Frontal cortex (tissue), 4 donors: ENCODE measurements at places on chromosomes 2 and 18. TPM values are rescaled to one million over a fixed set of nuclear protein-coding genes. Genes with fewer than 3 reads are reported as not detected.

- no peak for DNase-seq
Observed at GRCh38 chr2:178845566-178846457, 38.6 kb upstream of the TTN start.

GRCh38 chr2:162056796-162057399 is 17.1 kb downstream of the DPP4 start:
- no peak for DNase-seq

DNA sequence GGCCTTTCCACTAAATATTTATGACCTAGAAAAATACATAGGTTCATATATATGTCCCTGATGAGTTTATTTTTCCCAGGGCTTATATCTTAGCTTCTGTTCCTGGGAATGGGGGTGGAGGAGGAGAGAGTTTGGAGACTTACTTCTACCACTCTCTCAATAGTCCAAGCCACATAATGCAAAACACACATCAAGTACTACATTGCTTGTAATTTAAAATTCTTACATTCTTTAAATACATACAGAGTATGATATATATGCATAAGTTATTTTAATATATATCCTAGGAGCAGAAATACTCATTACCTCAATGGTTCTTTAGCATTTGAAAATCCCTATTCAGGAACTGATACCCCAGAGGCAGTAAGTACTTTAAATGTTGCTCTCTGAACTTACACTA is 73.2 kb upstream of the MYL1 start:
- DNase-seq, result no peak

- no peak for DNase-seq
Observed at GRCh38 chr2:137202318-137202717, 437.0 kb downstream of the THSD7B start.

DNA sequence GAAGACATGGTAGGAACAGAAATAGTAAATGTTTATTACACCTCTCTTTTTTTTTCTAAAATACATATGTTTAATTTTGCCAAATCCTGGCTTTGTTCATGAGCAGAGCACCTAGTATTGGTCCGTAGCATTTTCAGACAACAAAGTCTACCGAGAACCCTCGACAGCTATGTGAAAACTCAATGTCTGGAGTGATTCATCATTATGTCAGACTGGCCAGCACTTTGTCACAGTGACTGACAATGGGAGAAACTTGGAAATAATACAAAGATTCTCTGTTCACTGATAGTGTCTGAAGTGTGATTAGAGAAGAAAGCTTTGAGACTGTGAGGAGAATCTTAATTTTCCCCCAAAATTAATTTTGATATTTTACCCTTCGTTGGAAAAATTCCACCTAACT is 143.0 kb downstream of the HNMT start:
- DNase-seq, result no peak

DNA sequence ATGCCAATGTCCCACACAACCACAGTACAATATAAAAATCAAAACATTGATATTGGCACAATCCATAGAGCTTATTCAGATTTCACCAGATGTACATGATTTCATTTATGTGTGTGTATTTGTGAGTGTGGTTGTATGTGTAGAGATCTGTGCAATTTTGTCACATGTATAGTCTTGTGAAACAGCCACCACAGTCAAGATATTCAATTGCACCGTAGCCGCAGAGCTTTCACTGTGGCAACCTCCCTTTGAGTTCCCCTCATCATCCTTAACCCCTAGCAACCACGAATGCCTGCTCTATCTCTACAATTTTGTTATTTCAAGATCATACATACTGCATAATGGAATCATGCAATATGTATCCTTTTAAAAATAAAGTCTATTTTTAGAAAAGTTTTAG is 391.3 kb downstream of the SETBP1 start:
- no peak for DNase-seq

GRCh38 chr2:79189465-79189864 is 29.9 kb upstream of the REG3A start:
- no peak for DNase-seq

DNA sequence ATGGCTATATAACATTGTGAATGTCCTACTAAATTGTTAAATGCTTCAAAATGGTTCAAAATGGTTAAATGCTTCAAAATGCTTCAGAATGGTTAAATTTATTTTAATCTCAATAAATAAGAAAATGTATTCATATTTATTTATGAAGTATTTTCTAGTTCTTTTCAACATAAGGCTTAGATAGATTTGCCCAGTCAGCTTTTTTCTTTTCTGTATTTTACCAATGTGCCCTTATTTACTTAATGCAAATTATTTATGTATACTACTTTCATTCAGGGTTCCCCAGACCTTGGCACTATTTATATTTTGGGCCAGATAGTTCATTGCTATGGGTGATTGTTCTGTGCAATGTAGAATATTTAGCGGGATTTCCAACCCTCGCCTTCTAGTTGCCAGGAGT is 546.7 kb downstream of the RIT2 start:
- no peak for DNase-seq

GRCh38 chr2:164773091-164773490 is 68.5 kb downstream of the COBLL1 start:
- no peak for DNase-seq

GRCh38 chr18:74281011-74281979 is 10.5 kb downstream of the CYB5A start:
- no peak for DNase-seq

GRCh38 chr18:3775996-3776395 is 326.0 kb downstream of the TGIF1 start:
- DNase-seq, result no peak

- DNase-seq, result no peak
Observed at GRCh38 chr18:23935804-23936203, 78.8 kb upstream of the TTC39C start.

DNA sequence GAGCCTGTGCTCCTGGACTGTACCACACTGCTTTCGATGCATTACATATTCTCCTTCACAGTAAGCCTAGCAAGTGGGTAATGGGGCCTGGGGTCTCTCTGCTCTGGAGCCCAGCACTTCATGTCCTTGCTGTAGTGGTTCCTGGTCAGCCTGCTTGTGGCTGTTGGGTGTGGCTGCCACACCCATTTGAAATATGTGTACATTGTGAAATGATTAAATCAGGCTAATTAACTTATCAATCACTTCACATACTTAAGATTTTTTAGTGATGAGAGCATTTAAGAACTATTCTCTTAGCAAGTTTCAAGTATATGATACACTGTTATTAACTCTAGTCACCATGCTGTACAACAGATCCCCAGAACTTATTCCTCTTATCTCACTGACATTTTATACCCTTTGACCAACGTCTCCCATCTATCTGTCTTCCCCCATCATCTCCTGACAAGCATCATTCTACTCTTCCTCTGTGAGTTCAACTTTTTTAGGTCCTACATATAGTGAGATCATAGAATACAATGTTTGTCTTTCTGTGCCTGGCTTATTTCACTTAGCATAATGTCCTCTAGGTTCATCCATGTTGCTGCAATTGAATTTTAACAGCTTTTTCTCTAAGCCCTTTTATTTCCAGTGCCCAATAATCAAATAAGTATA is 92.1 kb downstream of the LYPD6 start:
- DNase-seq, result no peak

DNA sequence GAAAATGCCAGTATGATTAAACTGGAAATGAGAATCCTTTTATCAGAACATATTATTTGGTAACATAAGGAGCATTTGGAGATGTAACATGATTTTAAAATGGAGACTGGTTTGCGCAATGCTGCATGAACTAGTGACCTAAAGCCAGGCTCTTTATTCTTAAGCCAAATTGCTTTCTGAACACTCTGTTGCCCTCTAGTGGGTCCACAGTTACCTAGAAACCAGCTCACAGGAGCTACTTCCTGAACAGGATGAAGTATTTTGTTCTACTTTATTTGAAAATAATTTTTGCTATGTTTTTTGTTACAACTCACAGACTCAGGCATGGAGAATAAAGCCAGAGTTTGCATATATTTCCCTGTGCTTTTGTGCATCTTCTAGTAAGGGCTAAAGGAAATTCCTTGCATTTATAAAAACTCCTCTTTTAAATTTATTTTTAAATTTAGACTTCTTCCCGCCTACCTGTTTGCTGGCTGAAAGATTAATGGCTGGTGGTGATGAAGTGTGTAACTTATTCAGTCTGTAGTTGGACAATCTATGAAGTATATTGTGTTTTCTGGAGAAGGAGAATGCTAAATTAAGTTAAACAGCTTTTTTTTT is 146.7 kb downstream of the PARD3B start:
- DNase-seq, result peak; percentile 5

GRCh38 chr18:70169747-70170146 is 35.7 kb downstream of the RTTN start:
- DNase-seq, result no peak

- DNase-seq, result no peak
Observed at GRCh38 chr2:133862400-133862977, 294.2 kb upstream of the NCKAP5 start.

GRCh38 chr2:201237486-201238123 is 22.7 kb upstream of the CASP8 start:
- no peak for DNase-seq

- no peak for DNase-seq
Observed at GRCh38 chr2:226063704-226064440, 664.4 kb downstream of the NYAP2 start.

- DNase-seq, result no peak
Observed at GRCh38 chr2:60408207-60408606, 145.2 kb downstream of the BCL11A start.

DNA sequence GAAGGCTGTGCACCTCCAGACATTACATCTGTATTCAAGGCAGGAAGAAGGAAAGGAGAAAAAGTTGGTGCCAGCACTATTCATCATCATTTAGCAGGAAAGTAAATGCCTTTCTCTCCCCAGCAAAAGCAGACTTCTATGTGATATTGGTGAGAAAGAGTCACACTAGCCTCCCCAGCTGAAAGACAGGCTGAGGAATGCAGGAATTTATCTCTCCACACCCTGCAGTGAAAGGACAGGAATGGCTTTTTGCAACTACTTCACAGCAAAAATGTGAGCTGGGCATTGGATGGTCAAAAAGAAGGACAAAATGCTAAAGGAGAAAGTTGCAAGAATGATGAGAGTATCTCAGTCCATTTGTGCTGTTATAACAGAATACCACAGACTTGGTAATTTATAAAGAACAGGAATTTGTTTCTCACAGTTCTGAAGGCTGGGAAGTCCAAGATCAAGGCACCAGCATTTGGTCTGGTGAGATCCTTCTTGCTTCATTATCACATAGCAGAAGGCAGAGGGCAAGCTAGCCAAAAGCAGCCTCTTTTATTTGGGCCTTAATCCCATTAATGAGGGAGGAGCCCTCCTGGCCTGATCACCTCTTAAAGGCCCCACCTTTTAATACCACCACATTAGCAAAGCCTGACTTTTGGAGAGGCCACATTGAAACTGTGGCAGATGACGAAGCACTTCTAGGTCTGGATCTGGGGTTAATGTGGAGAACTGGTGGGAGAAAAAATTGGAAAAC is 388.1 kb upstream of the SLC14A2 start:
- DNase-seq, result no peak

DNA sequence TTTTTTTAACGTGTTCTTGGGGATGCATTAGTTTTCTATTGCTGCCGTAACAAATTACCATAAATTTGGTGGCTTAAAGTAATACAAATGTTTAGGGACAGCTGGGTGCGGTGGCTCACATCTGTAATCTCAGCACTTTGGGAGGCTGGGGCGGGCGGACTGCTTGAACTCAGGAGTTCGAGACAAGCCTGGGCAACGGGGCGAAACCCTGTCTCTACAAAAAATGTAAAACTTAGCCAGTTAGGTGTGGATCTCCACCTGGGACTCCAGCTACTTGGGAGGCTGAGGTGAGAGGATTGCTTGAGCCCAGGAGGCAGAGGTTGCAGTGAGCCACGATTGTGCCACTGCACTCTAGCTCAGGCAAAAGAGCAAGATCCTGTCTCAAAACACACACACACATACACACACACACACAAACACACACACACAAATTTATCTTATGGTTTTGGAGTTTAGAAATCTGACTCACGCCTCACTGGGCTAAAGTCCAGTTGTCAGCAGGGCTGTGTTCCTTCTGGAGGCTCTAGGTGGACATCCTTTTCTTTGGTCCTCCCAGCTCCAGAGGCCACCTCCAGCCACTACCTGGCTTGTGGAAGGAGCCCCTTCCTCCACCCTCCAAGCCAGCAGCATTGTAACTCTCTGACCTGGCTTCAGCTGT is 76.1 kb downstream of the SEPTIN10 start:
- DNase-seq, result no peak

DNA sequence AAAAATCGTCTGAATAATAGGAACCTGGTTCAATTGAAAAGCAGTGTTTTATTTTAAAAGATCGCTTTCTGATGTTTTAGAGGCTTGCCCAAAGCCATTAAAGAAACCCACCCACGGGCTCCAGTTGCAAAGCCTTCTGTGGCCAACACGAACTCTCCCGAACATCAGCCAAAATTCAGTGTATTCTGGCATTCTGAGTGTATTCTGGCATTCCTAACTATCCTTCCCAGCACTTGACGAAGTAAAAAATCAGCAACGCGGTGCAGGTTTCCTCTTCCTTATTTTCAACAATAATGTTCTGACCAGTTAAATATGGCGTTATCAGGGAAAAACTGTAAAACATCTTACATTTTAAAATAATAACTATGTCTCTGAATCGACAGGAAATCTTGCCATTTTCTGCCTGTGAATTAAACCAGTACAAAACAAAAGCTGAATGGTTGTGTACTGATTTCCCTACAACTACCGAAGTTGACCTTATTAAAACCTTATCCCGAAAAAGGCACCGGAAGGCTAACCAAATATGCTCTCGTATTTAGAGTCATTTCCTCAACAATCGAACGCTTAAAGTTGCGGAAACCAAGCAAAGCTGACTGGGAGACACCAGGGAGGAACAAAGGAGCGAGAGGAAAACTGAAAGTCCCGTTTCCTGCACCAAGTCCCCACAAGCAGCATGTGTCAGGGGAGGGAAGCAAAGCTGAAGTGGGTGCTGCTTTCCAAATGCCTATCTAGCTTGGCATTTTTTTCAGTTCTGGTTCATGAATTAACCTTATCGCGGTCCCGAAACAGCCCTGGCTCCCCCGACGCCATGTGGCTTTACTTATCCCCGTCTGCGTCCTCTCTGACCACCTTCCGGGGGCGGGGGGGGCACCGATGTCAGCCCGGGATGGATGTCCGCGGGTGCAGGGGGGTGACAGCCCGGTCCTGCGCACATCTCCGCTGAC is 44.3 kb downstream of the ZNF516 start:
- DNase-seq, result no peak

GRCh38 chr2:173978447-173978846 is 13.3 kb upstream of the SP3 start:
- DNase-seq, result no peak

DNA sequence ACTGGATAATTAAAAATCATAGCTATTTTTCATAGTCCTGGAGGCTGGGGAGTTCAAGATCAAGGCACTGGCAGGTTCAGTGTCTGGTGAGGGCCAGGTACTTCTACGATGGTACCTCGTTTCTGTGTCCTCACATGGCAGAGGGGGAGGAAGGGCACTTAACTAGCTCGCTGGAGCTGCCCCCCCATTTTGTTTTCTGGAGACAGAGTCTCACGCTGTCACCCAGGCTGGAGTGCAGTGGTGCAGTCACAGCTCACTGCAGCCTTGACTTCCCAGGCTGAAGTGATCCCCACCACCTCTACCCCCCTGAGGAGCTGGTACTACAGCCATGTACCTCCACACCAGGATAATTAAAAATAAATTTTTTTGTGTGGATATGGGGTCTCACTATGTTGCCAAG is 40.3 kb downstream of the ASB1 start:
- DNase-seq, result no peak

Gene LRATD1
- total RNA-seq, result 29.8 TPM

Gene CRIM1
- 97.8 TPM for total RNA-seq

Gene ALK
- 2.0 TPM for total RNA-seq

Gene LRP1B
- total RNA-seq, result 84.0 TPM

Gene GPBAR1
- total RNA-seq, result not detected
